D721Med (cell line): ENCODE measurements at places on chromosomes 7 and 10.

- DNase-seq: no peak
These were observed 17.6 kb upstream of the ZNF518A start for GRCh38 chr10:96112531-96112930.

DNA sequence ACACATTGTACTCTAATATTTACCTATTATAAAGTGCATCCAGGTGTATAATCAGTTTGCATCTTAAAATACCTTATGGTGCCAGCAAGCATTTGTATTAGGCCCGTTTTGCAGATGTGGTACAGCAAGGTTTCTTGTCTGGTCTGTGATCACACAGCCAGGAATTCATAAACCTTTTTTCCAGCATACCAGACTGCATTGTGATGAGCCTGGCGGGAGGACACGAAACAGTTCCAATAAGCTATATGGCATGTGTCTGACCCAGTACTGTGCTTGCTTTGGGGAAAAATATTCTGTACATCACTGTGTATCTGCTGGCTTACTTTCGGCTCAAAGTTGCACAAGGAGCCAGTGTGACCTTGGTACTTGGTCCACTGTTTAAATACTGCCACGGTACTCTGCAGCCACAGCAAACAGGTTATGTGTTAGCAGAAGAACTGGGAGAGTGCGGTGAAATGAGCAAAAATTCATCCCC, 36.3 kb downstream of the CHN2 start:
- no peak for DNase-seq

- no peak for DNase-seq
These were observed 157.4 kb upstream of the PFKP start for GRCh38 chr10:2909921-2910320.

- DNase-seq: no peak
These were observed 10.4 kb downstream of the YKT6 start for GRCh38 chr7:44211126-44211675.

GRCh38 chr7:137987968-137988367, 13.9 kb downstream of the CREB3L2 start:
- DNase-seq: no peak
